Neuronal stem cell (in vitro differentiated cells): ENCODE measurements at places on chromosomes 2 and 18.

DNA sequence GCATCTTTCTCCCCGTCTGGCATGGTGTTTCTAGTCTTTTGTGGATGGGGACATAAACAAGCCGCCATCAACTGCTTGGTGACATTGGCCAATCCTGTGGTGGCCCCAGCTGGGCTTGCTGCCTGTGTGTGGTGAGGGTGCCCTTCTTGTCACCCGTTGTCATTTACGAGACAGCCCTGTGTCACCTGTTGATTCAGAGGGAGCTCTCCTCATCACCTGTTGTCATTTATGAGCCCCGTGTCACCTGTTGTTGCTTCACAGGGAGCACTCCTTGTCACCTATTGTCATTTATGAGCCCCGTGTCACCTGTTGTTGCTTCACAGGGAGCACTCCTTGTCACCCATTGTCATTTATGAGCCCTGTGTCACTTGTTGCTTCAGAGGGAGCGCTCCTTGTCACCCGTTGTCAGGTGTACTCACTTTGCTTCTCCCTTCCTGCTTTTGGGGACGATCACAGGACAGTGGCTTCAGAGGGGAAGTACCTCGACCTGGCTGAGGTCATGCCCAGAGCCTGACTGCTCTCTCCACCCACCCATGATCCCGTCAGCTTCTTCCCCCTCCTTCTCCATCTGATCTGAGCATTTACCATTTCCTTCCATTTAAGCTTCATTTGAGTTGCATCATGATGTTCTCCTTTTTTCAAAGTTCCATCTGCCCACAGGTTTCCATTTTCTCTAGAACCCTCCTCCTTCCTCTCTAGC, 29.1 kb downstream of the HPCAL1 start:
- DNase-seq: no peak

- no peak for DNase-seq
These were observed 32.3 kb upstream of the ZBTB7C start for GRCh38 chr18:48441405-48441881.

DNA sequence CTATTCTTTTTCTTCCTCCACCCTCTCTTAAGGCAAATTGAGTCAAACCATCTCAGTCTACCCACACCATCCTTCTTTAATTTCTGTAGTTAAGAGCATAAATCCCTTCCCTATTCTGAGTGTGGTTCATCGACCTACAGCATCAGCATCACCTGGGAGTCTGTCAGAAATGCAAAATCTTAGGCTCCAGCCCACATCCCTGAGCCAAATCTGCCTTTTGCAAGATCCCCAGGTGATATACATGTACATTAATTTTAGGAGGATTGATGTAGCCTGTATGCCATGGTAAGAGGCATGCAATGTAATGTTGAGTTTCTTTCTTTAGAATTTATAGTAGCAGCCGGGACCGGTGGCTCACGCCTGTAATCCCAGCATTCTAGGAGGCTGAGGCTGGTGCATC, 151.7 kb upstream of the TNP1 start:
- no peak for DNase-seq

DNA sequence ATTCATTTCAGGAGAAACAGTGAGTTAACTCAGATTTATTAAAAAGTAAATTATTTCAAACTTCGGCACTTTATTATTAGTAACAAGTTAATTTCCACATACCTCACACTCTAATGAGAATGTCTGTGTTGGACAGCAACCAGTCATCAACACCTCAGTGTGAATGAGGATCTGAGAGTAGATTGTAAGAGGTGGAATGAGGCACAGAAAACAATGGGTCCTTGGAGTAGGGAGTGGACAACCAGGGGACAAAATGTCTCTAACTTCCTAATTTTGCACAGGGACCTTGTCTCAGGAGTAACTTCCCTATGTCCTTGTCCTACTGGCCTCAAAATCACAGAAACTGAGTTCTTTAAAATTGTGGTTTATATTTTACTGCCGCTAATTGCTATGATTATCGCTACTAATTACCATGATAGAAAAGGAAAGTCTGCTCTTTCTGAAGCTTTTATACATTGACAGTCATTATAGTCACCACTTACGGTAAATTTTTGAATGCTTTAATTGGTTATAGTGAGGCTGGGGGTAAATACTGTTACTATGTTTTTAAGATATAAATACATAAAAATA, 82.2 kb upstream of the LRPPRC start:
- DNase-seq: no peak

DNA sequence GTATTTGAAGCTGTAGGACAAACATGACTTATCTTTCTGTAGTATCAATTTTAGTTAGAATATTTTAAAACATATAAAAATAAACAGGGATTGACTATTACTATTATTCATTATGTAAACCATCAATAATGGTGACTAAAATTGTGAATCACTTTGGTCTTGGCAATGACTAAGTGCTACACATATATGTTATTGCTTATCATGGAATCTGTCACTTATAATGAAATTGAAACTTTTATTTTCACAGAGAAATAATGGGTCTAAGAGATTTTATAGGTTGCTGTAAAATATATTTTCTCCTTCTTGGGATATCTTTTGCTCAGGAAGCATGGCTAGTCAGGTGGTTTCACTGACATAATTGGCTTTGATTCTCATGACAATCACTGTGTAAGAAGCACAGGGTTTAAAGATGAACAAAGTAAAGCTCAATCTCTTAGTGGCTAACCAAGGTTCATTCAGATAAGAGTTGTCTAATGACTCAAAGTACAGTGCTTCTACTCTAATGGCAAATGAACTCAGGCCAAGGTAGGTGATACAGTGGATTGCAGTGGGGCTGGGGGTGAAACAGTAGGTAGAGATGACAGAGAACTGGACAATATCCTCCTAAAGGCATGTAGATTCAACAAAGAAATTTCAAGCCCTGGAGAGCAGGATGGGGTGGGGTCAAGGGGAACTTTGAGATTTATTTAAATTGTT, 98.6 kb upstream of the FANCL start:
- DNase-seq: no peak

- DNase-seq: no peak
These were observed 134.8 kb downstream of the DDX1 start for GRCh38 chr2:15726321-15727057.

DNA sequence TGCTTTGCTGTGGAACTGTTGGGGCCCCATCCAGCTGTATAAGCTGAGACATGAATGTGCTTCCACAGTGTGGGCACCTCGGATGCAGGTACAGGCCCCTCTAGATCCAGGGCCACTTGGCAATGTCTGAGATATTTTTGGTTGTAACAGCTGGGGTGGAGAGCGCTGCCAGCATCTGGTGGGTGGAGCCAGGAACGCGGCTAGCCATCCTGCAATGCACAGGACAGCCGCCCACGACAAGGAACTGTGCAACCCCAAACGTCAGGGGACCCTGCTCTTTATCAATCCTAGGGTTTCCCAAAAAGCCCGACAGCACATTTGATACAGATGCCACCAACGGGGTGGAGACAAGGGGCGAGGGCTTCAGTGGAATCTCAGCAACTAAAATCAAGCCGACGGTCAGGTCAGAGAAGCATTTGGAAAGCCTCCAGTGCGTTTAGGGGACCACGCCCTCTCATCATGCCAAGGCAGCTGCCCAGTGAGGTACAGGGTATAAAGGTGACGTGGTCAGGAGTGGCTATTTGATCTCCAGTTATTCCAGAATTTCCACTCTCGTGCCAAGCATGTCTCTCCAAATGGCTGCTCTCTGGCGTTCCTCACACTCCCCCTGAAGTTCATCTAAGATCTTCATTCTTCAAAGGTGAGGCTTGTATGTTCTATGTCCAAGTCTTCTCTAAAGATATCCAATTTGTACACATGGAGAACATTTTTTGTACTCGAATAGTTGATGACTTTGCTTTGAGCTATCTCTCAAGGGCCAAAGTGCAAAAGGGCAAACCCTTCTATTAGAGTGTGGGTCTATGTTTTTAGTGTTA, 55.7 kb downstream of the LRRFIP1 start:
- DNase-seq: no peak

- DNase-seq: no peak
These were observed 79.8 kb upstream of the CYRIA start for GRCh38 chr2:16745466-16745865.

DNA sequence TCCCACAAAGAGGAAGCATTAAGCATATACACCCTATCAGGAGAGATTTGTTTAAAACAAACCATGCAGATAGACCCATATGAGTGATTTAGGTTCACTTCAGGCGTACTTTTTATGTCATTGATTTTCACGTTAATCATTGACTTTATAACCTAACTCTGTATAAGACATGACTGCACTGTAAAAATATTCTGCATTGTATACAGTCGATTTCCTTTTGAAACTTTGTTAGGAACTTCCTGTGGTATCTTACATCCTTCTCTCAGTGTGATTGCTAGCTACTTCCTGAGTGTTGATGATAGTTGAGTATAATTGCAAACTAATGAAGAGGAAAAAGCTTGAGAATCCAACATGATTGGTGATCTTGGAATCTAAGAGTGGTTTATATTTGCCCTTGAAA, 69.4 kb downstream of the XIRP2 start:
- no peak for DNase-seq

- DNase-seq: no peak
These were observed 222.7 kb downstream of the CD226 start for GRCh38 chr18:69725009-69725408.

DNA sequence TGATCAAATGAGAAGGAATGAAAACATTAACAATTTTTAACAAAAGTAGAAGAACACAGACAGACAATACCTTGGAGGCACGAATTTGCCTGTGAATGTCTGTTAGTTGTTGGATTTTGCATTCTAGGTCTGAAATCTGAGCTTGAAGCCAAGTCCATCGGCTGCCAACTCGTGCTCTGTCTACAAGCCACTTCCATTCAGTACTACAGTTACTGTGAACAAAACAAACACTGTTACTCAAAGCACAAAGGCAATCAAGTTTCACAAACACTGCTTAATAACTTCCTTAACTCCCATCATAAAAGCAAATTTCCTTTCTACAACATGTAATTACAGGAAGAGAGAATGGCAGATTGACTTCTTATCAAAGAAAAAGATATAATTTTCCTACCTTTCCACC, 42.2 kb downstream of the KANSL1L start:
- no peak for DNase-seq

DNA sequence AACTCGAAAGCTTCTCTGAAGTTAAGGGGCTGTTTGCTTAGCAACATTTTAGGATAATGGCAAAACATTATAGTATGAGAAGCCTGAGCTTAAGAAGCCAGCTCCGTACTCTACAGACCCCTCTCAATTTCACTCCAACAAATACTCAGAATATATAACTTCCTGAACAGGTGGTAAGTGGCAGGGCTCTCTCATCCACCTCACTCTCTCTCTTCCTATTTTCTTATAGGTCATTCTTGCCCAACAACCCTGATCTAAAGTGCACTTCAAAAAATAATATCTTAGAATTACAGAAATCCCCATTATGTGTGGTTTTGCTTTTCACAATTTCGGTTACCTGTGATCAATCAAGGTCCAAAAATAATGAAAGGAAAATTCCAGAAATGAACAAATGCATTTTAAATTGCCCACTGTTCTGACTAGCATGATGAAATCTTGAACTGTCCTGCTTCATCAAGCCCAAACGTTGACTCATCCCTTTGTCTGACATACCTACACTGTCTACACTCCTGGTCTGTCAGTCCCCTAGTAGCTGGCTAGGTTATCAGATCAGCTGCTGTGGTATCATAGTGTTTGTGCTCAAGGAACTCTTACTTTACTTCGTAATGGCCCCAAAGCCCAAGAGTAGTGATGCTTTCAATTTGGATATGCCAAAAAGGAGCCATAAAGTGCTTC, 122.8 kb upstream of the COL5A2 start:
- no peak for DNase-seq

DNA sequence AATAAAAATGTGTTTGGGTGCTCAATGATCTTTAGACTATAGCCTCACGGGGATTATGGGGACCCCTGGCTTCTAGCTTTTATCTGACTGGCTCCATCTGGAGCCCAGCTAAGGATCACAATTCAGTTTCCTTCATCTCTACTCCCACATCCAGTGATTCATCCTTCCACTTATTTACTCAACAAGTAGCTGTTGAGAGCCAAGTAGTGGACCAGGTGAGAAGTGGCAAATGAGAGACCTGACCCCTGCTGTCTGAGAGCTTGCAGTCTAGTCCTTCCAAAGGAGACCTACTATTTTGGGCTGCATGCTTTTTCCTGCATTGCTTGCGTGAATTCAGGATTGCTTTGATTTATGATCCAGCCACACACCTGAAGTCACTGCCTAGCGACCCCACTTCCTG, 10.7 kb upstream of the DSG3 start:
- DNase-seq: no peak

DNA sequence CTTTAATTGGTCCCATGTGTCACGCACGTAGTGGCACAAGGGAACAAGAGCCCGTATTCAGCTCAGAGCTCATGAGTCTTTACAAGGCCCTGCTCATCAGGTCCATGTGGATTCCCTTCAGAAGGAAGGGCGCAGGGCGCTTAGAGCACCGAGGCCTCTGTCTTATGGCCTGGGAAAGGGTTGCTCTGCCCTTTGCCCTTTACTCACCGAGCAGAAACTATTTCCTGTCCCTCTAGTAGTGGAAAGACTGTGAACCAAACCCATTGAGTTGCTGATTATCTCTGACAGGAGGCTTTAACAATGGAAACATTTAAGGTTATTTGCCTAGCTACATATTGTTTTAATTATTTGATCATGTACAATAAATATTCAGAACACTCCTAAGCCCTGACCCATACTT, 102.0 kb upstream of the ACAA2 start:
- no peak for DNase-seq
